ENCODE measurements at places on chromosomes 2 and 18.

DNA sequence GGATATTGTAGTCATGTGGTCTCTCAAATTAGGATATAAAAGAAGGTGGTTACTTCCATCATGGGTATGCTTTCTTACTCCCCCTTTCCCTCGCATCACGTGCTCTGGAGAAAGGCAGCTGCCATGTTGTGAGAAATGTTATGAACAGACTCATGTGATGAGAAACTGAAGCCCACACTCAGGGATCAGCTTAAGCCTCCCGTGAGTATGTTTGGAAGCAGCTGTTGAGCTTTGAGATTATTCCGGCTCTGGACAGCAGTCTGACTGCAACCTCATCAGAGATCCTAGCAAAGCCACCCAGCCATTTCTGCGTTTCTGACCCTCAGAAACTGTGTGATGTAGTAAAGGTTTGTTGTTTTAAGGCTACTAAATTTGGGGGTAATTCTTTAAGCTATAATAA is 700.1 kb downstream of the ADCYAP1 start:
- no peak for DNase-seq

- DNase-seq = no peak
These were observed 285.4 kb downstream of the NRXN1 start for GRCh38 chr2:50746526-50746925.

GRCh38 chr18:63603355-63603754 is 16.2 kb downstream of the SERPINB13 start:
- no peak for DNase-seq

DNA sequence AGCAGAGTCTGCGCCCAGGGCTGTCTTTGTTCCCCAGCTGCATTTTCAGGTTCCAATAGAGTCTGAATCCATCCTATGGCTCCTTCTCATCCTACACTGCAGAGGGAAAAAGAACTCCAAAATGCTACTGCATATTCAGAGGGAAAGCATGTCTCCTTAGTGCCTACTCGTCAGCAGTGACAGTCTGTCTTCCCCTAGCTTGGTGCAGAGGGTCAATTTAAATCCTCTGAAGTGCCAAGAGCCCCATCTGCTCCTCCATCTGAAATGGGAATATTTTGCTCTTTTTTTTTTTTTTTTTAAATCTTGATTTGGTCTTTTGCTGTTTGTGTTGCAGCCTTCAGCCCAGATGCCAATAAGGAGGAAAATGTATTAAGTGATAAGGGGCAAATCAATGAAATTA is 199.3 kb downstream of the RNF144A start:
- DNase-seq = no peak

DNA sequence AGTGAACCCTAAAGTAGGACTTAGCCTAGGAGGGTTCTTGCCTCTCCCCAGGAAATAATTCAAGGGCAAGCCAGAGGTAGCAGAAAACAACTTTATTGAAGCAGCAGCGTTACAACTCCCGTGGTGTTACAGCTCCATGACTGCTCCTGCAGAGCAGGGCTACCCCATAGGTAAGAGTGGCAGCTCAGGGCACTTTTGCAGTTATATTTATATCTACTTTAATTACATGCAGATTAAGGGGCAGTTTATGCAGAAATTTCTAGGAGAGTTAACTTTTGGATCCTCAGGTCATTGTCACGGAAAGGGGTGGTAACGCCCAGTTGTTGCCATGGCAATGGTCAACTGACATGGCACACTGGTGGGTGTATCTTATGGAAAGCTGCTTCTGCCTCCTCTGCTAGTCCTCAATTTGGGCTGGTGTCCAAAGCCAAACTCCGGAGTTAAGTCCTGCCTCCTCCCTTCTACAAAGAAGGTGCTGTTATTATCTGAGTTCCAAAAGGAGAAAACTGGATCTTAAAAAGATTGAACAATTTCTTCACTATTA is 1413.0 kb downstream of the DSC3 start:
- DNase-seq = no peak

DNA sequence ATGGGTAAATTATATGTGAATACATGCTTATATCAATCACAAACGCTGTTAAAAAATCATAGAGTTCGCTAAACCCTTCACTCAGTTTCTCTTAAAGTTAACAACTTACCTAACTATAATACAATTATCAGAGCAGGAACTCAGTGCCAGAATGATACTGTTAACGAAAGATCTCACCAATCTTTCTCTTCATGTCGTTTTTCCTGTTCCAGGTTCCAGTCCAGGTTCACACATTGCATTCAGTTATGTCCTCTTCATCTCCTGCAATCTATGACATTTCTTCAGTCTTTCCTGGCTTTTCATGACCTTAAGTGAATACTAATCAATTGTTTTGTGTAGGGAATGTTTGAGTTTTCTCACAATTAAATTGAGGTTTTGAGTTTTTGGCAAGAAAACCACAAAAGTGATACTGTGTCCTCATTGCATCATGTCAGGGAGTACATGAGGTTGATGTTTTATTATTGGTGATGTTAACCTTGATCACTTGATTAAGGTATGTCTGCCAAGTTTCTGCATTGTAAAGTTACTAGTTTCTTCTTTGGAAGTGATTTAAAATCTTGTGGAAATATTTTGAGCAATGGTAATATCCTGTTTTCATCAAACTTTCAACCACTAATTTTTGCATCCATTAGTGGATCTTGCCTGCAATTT is 131.9 kb downstream of the ESCO1 start:
- DNase-seq = no peak

DNA sequence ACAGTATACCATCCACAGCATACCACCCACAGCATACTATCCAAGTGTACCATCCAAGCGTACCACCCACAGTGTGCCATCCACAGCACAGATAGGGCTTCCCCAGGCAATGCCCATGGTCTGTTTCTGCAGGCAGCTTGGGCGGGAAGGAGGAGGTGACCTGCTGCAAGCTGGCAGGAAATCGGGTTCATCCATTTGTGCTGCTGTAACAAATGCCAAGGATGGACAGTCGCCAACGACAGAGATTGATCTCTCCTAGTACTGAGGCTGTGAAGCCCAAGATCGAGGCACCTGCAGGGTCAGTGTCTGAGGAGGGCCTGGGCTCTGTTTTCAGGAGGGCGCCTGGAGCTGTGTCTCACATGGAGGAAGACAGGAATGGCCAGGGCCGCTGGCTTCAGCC is 93.6 kb upstream of the SNTG2 start:
- no peak for DNase-seq

DNA sequence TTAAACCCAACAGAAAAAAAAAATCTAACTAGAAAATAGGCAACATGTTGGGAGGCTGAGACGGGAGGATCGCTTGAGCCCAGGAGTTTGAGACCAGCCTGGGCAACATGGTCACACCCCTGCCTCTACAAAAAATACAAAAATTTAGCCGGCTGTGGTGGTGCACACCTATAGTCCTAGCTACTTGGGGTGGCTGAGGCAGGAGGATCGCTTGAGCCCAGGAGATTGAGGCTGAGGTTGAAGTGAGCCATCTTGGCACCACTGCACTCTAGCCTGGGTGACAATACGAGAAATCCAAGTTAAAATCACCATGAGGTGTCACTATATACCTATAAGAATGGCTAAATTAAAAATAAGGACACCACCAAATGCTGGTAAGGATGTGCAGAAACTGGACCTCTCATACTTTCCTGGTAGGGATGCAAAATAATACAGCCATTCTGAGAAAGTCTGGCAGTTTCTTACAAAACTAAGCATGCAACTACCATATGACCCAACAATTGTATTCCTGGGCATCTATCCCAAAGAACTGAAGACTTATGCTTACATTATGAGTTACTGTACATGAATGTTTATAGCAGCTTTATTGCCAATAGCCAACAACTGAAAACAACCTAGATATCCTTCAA is 2.2 kb downstream of the SEPTIN10 start:
- no peak for DNase-seq

All from right atrium auricular region (tissue), 2 donors.